ENCODE measurements at places on chromosomes 3 and 15. TPM values are rescaled to one million over a fixed set of nuclear protein-coding genes. Genes with fewer than 3 reads are reported as not detected.

DNA sequence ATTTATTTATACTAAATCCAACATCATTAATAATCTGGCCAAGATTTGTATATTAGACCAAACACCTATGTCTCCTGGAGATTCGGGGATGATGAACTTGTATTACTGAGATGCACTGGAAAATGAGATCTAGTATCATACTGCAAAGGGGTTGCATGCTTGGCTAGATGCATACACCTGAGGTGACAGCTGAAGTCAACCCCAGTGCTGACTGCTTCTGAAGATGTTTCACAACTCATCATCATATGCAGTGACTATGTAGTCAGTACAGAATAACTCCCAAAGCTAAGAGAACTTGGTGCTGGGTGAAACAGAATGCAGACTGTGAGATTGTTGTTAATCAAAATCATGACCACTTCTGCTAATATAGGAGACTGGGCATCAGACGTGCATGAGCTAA, 1114.2 kb downstream of the NSUN3 start:
- DNase-seq: no peak

DNA sequence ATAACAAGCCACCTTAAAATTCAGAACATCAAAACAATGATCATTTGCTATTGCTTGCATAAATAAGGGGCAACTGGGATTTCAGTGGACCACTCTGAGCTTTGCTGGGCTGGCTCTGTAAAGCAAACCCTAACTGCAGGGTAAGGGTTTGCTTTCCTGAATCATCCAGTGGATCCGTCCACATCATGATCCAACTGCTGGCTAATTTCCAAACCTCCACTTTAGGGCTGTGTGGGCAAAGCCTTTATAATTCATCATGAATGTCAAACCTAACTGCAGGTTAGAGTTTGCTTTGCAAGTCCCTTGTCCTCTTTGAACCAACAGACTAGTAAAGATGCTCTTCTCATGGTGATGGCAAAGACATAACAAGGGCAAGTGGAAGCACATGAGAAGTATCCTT, 76.1 kb downstream of the SYNPR start:
- no peak for DNase-seq

GRCh38 chr3:197882586-197882985, 67.4 kb upstream of the RPL35A start:
- DNase-seq: no peak

DNA sequence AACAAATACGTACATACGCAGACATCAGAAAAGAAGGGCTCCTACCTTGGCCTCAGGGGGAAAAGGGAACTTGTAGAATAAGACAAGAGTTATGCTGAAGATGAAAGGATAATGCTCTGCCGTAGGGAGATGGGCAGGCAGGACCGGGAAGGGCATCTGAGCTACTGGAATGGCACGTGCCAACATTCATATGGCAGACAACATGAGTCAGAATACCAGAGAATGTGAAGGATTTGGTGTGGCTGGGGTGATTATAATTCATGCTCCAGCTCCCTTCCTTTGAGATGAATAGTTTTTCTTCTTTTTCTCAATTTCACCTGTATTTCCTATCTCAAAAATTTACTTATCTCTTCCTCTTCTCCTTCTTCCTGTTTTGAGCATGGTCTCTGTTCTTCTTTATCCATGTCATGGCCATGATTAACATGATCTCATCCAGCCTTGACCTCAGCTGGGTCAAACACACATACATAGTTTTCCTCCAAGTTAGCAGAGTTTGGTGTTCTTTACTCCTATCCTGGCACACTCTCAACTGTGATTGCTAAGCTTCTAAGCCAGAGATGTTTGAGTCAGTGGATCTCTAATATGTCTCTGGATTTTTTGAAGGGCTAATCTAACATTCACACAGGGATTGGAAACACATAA, 507.0 kb downstream of the FOXP1 start:
- DNase-seq: no peak

GRCh38 chr3:53040351-53040820, 5.5 kb downstream of the SFMBT1 start:
- DNase-seq: no peak

DNA sequence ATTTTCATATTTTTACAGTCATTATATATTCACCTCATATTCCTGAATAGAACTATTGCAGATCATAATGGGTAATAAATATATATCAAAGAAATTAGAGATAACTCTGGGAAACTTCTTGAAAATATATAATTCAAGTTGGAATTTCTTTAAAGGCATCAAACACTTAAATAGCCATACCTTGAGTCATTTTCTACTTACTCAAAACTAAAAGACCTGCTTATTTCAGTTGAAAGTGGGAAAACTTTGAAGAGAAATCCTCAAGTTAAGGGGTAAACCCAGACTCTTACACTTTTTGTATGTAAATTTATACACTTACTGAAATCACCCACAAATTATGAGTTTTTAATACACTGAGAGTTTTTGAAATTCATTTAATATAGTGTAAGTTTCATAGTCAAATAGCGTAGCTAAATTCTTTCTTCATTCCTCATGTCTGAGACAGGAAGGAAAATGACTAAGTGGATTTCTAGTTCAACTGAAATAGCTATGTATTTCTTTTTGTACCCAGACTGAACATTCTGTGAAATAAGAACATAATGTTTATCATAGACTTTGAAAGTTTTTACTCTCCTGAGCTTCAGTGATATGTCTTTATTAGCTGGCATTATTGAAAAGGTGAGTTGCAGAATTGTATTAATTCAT, 4.6 kb upstream of the ALCAM start:
- no peak for DNase-seq

DNA sequence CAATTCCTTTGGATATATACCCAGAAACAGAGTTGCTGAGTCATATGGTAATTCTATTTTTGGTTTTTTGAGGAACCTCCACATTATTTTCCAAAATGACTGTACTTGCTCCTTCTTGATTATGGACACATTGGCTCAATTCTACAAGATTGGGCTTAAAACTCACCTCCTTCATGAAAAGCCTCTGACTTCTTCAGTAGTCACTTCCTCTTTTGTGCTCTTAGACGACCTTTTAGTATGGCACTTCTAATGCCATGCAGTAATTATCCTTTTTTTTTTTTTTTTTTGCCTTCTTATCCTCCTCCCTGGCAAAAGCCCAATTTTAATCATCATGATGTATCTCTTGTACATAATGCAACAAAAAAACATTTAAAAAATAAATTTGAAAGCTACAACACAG, 33.0 kb upstream of the ABHD17C start:
- no peak for DNase-seq

DNA sequence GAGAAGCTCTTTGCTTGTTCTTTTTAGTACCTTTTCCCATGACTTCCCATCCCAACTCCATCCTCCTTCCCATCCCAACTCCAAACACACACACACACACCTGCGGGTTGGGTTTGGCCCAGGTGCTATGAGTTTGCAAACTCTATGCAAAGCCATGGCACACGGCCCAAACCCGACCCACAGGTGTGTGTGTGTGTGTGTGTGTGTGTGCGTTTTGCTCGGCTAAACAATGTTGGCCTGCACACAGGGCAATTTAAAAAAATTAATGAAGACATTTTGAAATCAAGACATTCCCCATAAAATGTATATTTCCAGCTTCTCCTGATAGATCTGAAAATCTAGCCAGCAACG, 103.7 kb upstream of the TLE3 start:
- no peak for DNase-seq

GRCh38 chr3:45994419-45995235, 997 bp downstream of the FYCO1 start:
- no peak for DNase-seq

GRCh38 chr3:71570546-71570945, 13.0 kb downstream of the FOXP1 start:
- no peak for DNase-seq

GRCh38 chr15:55515991-55516776, 8.2 kb upstream of the DNAAF4 start:
- no peak for DNase-seq

- DNase-seq: no peak
Observed at GRCh38 chr15:43913941-43914340, 87.1 kb downstream of the WDR76 start.

GRCh38 chr15:73336756-73337155, 32.0 kb downstream of the HCN4 start:
- DNase-seq: no peak

GRCh38 chr3:117515309-117515708, 805.7 kb downstream of the TUSC7 start:
- no peak for DNase-seq

GRCh38 chr15:31090766-31091165, 10.8 kb downstream of the TRPM1 start:
- DNase-seq: no peak

GRCh38 chr3:27553886-27554540, 69.8 kb upstream of the SLC4A7 start:
- DNase-seq: no peak

DNA sequence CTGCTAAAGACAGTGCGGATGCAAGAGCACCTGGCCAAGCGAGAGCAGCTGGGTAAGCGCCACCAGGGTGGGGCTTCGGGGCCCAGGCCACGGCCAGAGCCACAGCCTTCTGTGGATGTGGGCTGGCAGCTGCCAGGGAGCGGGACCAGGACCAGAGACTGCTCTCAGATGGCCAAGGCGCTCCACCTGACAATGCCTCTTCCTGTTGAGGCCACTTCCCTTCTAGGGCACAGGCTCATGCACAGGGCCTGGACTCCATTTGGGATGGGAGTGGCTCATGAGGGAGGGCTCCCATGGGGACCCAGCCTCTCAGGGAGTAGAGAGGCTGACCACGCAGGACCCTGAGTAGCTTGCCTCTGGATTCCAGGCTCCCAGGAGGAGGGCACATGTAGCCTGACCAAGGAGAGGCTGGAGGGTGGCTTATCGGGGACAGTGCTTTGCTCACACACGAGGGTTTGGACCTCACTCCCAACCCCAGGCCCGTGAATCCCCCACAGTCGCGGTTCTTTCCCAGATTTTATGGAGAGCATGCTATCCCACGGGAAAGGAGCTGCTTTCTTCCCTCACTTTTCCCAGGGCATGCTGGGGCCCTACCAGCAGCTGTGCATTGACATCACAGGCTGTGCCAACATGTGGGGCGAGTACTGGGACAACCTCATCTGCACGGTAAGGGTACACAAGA, 25.1 kb downstream of the ACAA1 start:
- no peak for DNase-seq

GRCh38 chr15:64146885-64147681, 4.4 kb upstream of the SNX22 start:
- peak; percentile 67 for DNase-seq

DNA sequence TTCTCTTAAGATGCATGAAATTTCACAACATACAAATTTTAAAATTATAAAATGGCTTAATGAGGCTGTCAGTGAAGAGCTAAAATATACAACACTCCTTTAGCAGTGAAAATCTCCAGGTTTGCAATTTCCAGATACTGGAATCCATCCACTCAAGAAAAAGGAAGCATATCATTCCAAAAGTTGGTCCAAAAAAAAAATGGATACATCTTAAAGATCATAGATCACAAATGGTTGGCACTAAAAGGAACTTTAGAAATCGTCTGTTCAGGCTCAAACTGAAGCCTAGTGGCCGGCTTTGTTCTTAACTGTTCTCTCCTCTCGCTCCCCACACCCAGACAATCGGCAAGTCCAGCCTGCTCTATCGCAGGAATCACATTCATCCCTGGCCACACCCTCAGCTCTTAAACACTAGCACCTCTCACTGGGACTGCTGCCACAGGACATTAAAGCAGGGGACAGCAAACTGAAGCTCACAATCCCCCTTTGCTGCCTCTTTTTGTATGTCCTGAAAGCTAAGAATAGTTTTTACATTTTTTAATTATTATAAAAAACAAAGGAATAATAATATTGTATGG, 130.3 kb upstream of the CDIN1 start:
- DNase-seq: no peak

DNA sequence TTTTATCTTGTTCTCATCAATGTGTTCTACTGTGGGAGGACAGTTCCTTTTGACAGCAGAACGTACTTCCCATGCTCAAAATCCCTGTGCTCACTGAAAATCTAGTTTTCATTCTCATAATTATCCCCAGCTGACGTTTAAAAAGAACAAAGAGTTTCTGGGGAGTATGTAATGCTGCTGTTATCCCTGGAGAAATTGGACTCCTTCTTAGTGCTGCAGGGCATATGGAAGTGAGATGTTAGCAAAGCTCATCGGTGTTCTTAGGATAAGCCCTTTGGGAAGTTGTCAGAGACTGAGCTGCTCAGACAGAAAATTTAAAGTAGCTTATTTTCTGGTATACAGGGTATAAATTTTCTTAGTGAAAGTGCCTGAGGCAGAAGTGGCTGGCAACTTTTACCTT, 66.5 kb downstream of the CDAN1 start:
- DNase-seq: no peak

DNA sequence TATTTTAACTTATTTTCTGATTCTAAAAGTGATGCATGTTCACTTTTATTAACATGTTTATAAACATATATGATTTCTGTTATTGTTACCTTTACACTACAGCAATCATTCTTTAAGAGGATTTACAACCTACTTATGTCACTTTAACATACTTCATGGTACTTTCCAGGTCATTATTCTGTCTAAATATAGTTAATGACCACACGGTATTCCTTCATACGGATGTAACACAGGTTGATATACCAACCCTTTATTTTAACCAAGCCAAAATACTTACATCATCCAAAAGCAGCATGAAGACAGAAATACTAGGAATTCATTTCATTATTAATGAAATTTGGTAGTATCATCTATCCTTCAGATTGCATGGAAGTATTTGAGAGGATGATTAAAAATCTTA, 18.6 kb downstream of the PIK3R4 start:
- DNase-seq: no peak

DNA sequence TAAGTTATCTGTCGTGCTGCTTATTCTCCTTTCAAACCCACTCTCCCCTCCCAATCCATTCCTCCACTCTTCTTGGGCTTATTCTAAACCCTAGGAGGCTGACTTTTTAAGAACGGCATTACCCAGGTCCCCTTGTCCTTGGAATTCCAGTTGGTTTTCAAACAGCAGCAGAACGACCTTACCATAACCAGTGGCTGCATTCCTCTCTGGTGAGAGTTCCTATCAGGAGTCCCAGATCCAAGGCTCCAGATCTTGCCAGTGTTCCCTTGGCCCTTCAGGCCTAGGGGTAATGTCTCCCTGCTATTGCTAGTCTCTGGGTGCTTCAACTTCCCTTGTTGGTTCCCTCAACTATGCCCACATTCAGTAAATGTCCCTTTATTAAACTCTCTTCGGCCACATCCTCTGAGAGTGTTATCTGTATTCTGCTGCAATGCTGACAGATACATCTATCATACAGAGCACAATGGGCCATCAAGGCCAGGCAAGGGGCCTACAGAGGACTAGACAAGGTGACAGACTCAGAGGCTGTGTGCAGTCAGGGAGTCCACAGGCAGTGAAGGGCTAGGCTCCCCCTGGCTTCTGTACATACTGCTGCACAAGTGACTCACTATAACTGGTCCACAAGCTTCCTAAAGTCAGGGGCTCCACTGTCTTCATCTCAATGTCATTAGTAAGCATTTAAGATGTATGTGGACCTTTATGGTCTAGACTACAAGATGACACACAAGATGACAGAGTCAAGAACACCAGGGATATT, 10.1 kb downstream of the LYSMD2 start:
- DNase-seq: no peak

GP5 gene
- polyA plus RNA-seq: 0.77 TPM

CCR2 gene
- polyA plus RNA-seq: 1.7 TPM

NLGN1 gene
- polyA plus RNA-seq: 10.0 TPM

GMNC gene
- polyA plus RNA-seq: not detected

ZNF80 gene
- polyA plus RNA-seq: not detected

GASK1A gene
- polyA plus RNA-seq: 5.1 TPM
